ENCODE measurements at places on chromosomes 6 and 20.
A peak's percentile ranks its signal among the peaks of the same experiment; 100 is the strongest.

DNA sequence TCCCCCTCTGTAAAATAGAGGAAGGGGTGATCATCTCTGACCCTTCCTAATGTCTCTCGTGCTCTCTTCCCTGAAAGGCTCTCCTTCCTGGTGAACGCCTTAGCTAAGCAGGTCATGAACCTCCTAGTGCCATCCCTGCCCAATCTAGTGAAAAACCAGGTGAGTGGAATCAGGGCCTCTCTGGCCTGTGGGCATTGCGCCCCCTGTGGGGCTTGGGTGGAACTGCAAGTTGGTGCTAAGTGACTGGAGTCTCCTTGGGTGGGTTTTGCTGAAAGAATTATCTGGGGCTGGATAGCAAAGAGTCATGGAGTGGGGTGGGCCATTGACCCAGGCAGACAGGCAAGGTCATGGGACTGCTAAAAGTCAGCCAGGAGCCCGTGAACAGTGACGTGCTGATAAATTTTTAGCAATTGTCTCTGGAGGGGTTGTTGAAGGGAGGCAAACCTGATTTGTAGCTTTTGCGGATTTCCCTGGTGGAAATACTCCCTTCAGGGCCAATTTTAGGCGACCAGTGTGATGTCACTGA lies 8.9 kb downstream of the BPIFB1 start:
- peak; percentile 77 for DNase-seq

GRCh38 chr6:11258260-11259237 lies 26.1 kb upstream of the NEDD9 start:
- no peak for DNase-seq

DNA sequence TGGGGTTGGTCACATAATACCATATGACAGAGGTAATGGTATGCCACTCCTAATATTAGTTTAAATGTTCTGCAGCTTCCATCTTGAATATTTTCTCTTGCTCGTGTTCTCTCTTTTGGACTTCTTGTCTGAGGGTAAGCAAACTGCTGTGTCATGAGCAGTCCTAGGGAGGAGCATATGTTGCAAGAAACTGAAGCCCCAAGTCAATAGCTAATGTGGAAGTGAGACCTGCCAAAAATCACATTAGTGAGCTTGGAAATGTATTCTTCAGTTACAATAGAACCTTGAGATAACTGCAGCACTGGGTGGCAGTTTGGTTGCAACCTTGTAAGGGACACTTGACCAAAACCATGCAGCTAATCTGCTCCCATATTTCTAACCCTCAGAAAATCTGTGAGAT lies 178.2 kb upstream of the IMPG1 start:
- no peak for DNase-seq

- peak; percentile 61 for DNase-seq
Observed at GRCh38 chr6:45801471-45802289, 214.0 kb downstream of the CLIC5 start.

DNA sequence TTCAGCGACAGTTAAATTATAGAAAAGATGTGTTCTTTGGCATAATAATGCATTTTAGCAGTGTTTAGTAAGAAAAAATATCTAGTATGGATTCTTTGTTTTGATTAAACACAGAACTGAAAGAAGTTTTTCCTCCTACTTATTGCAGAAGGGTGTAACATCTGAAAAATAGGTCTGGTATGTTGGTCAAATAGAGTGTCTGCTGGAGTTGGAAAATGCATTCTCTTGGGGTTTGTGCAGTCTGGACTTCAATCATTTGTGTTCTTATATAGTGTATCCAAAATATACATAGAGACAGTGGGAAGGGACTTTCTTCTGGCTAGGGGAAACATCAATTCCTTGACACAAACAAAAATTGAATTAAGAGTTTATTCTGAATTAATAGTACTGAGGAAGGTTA lies 132.4 kb upstream of the MAN1A1 start:
- no peak for DNase-seq

DNA sequence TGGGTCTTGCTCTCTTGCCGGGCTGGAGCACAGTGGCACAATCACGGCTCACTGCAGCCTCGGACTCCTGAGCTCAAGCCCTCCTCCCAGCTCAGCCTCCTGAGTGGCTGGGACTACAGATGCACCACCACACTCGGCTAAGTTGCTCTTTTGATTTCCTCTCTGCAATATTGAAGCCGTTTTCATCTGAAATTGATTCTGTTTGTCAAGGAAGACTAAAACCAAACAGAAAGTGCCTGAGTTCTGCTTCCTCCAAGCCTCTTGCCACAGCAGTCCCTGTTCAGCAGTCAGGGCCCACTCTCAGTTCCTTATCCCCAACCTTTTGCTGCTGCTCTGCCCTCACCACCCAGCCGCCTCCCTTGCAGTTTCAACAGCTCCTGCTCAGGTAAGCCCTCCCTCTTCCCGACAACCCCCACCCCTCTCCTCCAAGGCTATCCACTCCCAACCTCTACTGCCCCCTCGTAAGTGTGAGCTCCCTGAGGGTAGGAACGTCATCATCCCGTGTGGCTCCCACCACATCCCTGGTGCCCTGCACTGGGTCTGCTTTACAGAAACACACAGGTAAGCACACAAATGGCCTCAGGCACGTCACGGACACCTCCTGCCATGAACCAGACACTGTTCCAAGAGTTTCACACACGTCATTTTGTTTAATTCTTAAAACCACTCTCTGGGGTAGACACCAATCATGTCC lies 70.7 kb upstream of the TAB2 start:
- DNase-seq: no peak

GRCh38 chr20:9491324-9491723 lies 23.1 kb upstream of the LAMP5 start:
- DNase-seq: no peak

DNA sequence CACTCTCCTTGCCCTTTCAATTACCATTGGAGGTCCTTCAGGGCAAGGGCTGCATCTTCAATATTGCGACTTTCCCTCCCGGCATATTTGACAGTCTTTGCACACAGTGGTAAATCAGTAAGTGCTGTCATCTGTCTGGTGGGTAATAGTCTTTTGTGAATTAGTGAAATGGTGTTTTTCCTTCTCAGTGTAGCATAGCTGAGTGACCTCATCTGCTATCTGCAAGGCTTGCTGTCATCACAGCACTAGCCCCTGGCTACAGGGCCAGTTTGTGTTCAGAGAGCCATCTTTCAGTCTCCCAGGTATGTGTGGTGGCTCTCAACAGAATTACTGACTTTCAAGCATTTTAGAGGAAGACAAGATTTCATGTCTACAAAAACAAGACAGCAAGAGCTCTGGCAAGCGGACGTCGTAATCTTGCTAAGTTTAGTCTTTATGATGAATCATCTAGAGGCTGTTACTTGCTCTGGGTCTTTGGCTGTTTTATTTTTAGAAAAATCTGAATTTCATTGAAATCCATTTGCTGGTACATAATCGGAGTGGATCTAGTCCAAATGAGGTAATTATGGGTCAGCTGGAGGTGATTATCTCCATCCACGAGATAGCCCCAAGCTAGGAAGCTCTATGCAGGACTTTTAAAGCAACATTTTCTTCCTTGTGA lies 528.9 kb downstream of the EPM2A start:
- no peak for DNase-seq

DNA sequence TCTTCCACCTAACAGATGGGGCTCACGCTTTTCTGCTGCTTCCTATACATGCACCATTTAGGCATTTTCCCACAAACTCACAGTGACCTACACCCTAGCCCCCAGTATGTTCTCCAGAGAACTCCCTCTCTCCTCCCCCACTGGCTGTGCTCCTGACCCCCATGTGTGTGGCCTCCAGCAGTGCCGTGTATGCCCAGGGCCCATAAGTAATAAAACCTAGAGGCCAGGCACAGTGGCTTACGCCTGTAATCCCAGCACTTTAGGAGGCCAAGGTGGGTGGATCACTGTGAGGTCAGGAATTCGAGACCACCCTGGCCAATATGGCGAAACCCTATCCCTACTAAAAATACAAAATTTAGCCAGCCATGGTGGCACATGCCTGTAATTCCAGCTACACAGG lies 54.7 kb upstream of the NXT1 start:
- no peak for DNase-seq

DNA sequence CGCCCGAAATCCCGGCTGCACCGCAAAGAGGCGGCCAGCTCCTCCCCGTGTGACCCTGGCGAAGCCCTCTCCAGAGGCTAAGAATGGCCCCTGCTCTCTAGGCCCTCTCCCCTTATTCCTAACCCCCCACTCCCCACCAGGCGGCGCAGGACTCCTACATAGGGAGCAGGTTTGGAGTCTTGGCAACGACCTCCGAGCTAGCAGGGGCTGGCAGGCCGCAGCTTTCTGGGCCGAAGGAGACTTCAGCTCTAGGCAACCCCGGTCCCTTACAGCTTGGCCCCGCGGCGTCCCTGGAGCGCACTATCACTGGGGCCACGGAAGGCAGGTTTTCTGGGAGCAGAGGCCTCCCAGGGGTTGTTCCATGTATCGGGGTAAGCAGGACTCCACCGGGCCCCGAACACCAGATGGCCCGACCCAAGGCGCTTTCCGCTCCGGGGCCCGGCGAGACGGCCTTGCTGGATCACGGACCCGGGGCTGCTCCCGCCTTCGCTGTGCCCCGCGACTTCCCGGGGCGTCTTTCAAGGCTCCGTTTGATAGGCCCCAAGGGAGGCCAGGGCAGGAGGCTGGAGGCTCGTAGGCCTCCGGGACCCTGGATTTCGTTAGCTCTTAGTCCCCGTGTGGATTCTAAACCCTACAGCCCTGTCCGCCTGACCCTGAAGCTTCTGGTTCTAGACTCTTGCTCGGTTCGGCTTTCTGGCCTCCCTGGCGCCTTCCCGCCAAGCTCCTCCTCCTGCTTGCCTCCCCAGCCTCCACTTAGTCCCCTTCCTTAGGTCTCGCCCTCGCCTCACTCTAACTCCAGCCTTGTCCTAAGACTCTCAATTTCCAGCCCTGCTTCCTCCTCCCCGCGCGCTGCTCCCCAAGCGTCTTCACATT lies 1.9 kb downstream of the SLC32A1 start:
- DNase-seq: peak; percentile 74

- DNase-seq: no peak
Observed at GRCh38 chr6:90106449-90106848, 190.2 kb downstream of the BACH2 start.

DNA sequence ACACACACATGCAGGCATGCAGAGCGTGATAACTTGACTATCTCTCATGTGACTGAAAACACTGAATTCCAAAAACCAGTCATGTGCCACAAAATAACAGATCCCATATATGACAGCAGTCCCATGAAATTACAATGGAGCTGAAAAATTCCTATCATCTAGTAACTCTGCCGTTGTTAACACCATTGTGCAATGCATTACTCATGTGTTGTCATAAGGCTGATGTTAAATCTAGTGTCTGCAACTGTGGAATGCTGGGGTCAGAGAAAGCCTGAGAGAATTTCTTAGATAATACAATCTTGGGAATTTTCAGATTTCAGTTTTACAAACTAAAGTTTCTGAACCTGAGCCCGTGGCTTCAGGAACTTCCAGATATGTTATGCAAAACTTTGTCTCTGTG lies 70.2 kb downstream of the LYRM4 start:
- no peak for DNase-seq

DNA sequence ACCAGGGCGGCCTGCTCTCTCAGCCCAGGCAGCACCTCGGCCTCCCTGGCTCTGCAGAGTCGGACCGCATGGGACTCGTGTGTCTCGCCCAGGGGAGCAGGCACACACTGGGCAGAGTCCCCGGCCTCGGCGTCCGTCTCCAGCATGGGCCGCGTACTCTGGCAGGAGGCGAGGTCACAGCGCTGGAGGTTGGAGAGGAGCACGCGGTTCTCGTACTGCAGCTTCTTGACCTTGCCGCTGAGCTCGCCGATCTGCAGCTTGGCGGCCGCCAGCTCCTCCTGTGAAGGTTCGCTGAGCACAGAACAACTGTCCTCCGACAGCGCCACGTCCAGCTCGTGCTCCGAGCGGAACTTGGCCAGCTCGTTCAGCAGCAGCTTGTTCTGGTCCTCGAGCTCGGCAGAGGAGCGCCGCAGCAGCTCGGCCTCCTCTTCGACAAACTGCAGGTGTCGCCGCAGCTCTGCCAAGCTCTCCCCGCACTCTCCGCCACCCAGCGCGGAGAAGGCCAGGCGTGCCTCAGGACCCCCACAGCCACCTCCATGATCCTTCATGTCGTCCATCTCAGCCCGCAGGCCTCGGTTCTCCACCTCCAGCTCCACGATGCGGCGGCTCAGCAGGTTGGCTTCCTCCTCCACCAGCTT lies 42.0 kb upstream of the DSN1 start:
- no peak for DNase-seq

DNA sequence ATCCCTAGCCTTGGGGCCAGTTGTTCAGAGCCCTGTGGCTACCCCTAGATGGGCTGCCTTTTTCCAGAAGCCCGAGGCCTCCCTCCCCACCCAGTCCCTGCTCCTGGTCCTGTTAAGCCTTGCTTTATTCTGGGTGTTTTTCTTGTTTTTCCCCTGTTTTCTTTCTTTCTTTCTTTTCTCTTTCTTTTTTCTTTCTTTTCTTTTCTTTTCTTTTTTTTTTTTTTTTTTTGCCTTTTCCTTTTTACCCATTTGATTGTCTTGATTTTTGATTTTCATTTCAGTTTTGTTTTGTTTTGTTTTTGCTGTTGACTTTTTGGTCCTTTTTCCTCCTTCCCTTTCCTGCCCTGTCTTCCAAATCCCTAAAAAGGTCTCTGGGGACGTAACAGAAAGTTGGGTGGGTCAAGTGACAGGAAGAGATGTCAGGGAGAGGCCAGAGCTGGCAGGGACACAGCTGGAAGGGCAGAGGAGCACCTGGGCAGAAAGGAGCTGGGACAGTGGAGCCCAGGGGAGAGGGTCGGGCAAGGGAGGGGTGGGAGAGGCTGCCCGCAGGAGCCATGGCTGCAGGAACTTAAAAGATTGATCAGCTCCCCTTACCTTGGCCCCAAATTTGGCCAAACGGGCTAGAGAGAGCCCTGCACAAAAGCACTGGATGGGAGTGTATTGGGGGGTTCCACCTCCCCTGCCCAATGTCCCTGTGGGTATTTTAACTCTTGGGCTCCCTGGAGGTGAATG lies 27.6 kb downstream of the MYH7B start:
- no peak for DNase-seq

DNA sequence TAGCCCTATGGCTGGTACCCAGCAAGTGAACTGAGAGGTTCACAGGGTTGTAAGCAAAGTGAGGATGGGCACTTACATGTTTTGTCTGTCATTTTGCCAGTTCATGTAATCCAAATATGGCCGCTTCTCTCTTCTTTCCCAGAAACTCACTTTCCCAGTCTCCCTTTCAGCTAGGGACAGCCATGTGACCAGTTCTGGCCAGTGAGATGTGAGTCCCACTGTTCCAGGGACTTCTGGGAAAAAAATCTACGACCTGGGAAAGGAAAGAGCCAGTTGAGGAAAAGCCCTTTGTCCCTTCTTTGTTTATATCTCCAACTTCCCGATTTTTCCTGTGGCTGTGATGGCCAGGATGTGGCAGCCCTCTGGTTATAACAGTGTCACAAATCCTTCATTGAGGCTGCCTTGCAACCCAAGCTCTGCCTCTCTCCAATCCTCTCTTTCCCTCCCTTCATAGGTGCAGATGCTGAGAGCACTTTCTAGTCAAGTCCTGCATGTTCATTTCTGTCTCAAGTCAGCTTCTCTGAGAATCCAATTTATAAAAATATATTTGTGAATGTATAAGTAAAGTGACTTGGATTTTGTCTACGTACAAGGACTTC lies 148.6 kb upstream of the ZFP64 start:
- DNase-seq: no peak

- DNase-seq: no peak
Observed at GRCh38 chr20:62344092-62344491, 23.0 kb downstream of the LAMA5 start.
